ENCODE measurements at places on chromosomes 4 and X.

- no peak for DNase-seq
Observed at GRCh38 chr4:67939195-67939594, 24.1 kb downstream of the TMPRSS11A start.

GRCh38 chr4:2462218-2462991 lies 6.5 kb upstream of the RNF4 start:
- DNase-seq = no peak

DNA sequence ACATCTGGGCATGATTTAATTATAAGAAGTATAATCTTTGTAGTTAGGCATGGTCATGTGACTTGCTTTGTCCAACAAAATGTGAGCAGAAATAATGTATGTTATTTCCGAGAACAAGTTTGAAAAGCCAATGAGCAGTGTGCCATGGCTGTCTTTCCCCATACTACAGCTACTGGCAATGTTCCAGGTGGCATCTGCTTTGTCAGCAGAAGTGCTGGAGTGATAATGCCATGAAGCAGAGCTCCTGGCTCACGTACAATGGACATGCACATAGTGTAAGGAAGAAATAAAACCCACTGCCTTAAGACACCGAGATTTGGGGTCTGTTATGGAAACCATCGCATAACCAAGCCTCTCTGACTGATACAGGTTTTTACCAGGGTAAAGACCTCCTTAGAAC lies 212.6 kb upstream of the RASGEF1B start:
- no peak for DNase-seq

DNA sequence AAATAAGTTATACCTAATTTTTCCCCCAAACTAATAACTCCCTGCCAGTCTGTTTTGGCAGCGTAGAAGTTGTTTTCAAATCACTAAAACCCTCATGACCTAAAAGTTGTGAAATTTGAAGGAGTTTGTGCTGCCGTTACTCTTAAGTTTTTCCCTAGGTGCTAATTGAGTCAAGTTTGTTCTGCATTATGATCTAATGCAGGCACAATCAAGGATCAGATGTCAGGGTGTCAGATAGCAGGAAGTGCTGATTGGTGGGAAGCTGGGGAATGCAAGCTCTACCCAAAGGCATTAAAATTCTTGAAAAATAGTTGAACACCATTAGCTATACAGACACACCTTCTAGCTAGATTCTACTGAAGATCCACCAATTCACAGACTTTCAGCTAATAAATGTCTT lies 51.9 kb downstream of the ARX start:
- DNase-seq = no peak

GRCh38 chr4:152500800-152501434 lies 35.0 kb downstream of the FBXW7 start:
- peak; percentile 69 for DNase-seq

DNA sequence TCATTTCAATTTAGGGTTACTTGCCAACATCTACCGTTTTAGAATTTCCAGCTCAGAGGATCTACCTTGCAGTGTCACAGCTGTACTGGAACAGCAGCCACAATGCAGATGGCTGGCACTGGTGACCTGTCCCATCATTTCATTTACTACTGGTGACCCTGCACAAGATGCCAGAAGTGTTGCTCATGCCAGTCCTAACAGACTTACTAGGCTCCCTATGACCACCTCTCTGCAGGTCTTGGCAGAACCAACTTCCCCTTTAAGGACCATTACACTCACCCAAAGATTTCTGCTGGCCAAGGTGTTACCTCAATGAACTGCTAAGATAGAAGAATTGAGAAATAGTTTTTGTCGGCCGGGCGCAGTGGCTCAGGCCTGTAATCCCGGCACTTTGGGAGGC lies 106.9 kb downstream of the C4orf51 start:
- no peak for DNase-seq

DNA sequence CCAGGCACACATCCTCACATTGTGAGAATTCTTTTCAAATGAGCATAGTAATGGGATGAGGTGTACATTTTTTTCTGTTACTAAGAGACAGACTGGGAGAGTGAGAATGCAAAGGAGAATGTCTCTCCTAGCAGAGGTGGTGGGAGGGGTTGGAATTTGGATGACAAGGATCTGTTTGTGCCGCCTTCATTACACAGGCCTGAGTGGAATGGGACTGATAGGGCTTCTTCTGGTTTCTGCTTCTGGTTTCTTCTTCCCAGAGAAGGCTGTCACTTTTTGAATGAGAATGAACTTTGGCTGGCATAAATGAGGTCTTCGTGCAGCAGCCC lies 55.4 kb downstream of the C4orf51 start:
- no peak for DNase-seq

DNA sequence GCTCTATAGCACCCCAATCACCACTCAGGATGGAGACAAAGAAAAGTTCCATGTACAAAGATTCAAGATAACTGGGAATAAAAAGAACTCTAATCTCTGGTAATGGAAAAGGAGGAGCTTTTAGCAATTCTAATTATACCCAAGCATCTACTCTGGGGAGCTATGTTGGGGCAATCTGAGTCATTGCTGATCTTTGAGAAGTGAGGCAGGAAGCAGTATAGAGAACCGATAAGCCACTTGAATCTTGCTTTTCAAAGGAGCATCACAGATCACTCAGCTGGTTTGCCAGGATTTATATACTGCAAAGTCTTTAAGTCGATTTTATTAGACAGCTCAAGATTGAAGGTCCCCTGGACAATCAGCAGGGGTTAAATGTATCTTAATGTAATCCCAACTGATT lies 220.0 kb downstream of the ENOX2 start:
- no peak for DNase-seq

- no peak for DNase-seq
Observed at GRCh38 chrX:1727531-1728027, 112.7 kb downstream of the ASMT start.

GRCh38 chr4:155241225-155241624 lies 32.8 kb downstream of the NPY2R start:
- no peak for DNase-seq

- DNase-seq = no peak
Observed at GRCh38 chrX:3178329-3178728, 137.1 kb downstream of the ARSF start.

- no peak for DNase-seq
Observed at GRCh38 chr4:90833706-90834105, 706.5 kb downstream of the CCSER1 start.

DNA sequence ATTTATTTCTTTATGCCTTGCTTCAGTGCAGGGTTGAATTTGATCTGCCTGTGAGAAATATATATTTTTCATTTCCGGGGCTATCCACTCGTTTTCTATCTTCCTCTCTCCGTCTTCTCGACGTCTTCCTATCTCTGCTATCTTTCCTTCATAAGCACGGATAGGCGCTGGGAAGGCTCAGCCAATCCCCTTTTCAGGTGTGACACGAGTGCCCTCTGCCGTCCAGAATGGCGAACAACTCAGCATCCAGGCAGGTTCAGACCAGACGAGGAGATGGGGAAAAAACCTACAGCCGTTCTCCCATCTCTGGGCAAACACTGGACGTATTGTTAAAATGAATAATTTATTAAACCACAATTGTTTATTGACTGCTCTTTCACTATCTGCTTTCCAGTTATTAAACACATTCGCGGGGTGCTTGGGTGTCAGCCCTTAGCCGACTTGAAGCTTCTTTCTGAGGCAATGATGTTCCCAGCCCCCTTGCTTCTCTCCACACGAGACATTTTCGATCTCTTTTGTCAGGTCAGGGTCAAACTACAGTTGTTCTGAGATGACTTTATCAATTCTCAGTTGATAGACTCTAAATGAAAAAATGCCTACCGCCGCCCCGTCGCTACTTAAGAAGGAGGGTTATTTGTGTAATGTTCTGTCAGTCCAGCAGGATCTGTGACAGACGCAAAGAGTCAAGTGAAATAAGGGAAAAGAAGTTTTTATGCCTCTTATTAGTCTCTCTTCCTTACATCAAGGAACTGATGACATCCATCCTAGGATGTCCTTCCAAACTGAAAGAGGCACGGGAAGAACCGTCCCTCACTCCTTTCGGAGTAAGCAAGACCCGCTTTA lies 96.3 kb upstream of the NOCT start:
- peak; percentile 54 for DNase-seq

- no peak for DNase-seq
Observed at GRCh38 chr4:146123231-146123630, 52.3 kb upstream of the LSM6 start.

- DNase-seq = no peak
Observed at GRCh38 chr4:57544811-57545654, 434.8 kb upstream of the IGFBP7 start.
